NCI-H1048 (cell line): ENCODE measurements at places on chromosomes 7 and 10.

DNA sequence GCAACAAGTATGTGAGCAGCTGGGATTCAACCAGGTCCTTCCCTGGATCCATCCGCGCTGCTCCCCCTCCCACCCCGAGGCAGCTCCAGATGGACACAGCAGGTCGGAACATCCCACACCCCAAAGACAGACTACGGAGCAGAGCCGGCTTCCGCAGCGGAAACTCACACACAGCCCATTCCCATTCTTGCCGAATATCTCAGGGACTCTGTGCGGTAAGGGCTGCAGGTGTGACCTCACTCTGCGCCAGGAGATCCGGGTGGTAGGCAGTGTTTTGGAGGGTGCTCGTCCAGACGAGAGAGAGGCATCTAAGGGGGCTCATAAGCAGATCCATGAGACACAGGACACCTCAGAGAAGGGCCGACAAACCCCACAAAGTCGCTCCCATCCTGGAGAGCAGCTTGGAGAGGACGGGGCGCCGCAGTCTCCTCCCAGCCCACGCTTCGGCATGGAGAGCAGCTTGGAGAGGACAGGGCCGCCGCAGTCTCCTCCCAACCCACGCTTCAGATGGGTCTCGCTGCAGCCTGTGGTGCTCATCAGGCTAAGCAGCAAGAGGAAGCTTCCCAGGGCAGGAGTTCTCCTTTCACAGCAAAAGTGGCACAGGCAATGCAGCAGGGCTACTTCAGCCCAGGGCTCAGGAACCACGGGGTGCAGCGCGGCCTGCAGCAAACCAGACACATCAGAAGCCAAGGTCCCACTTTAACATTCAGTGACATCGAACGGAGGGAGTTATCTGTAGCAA lies 179.9 kb downstream of the DIP2C start:
- DNase-seq: no peak

- no peak for DNase-seq
These were observed 31.7 kb downstream of the PAPOLB start for GRCh38 chr7:4830176-4830575.

DNA sequence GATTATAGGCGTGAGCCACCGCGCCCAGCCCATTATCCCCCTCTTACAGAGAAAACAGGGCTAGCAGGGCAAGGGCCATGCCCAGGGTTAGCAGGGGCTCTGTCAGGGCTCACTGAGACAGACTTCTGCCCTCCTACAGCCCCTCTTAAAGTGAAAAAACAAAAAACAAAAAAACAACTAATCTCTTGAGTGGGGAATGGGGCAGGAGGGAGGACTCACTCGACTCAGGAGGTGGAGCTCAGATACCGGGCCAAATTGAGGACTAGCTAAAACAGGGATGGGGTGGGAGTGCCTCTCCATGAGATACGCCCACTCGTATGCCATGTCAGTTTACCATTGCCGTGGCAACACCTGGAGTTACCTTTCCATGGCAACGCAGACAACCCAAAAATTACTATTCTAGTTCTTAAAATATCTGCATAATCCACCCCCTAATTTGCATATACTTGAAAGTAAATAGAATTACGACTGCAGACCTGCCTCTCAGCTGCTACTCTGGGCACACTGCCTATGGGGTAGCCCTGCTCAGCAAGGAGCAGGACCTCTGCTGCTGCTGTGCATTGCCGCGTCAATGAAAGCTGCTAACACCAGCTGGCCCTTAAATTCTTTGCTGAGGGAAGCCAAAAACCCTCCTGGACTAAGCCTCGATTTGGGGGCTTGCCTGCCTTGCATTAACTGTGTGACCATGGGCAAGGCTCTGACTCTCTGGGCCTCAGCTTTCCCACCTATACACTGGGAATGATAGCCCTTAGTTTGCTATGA lies 13.4 kb downstream of the SSC4D start:
- DNase-seq: peak; percentile 59

- DNase-seq: no peak
These were observed 34.7 kb upstream of the DPYSL4 start for GRCh38 chr10:132151951-132152505.

DNA sequence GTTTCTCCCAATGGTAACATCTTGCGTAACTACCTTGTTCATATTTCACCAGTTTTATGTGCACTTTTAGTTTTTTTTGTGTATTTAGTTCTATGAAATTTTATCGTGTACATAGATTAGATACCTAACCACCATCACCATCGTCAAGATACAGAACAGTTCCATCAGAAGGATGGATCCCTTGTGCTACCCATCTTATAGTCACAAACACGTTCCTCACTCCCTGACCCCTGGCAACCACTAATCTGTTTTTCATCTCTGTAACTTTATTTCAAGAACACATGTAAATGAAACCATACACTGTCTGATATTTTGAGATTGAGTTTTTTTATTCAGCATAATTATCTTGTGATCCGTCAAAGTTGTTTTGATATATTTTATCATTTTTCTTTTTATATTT lies 29.9 kb downstream of the FANK1 start:
- DNase-seq: no peak
